ENCODE measurements at places on chromosomes 7 and 10.

DNA sequence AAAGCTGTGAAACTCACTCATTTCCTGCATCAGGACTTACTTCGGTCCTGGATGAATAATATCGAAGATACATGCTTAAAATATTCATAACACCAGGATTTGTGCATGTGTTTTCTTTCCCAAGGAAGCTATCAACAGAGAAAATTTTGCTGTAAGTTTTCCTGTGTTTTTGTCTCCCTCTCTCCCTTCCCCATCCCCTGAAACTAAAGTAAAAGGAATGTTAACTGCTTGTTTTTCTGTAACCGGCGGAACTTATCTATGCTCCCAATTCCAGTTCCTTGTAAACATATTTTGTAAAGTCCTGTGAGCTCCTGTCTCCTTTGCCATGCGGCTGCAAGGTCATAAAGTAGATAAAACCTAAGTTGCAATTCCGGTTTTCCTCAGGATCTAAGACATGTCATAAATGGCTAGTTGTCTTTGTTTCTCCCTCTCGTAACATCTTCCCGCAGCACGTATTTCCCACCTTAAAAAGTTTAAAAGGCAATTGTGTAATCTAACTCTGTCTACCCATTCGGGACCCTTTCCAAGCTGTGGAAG is 79.0 kb upstream of the POM121L12 start:
- DNase-seq = no peak

DNA sequence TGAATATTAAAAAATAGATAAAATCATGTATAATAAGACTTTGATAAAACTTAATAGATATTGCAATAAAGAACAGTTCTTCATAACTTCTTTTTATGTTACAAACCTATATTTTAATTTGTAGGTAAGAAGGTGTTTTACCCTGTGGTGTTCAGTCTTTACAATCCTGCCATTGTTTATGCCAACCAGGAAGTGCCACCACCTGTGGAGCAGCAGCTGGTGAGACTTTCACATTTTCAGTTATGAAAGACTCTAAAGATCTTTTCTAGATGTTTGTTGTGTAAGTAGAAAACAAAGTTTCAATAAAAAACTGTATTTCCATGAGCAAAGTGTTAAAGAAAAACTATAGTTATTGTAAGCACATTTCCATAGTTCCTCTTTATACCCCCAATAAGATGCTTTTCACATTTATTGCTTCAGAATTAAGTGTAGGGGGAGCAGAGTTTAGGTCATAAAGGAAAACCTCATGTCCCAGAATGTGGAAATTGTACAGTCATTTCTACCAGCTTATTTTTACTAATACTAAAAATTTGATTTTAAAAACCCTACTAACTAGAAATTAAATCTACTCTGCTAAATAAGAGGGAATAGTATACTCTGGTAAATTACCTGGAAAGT is 28.7 kb downstream of the CSGALNACT2 start:
- DNase-seq = no peak

- no peak for DNase-seq
Measured at GRCh38 chr10:58971211-58971610, 205.2 kb upstream of the PHYHIPL start.

DNA sequence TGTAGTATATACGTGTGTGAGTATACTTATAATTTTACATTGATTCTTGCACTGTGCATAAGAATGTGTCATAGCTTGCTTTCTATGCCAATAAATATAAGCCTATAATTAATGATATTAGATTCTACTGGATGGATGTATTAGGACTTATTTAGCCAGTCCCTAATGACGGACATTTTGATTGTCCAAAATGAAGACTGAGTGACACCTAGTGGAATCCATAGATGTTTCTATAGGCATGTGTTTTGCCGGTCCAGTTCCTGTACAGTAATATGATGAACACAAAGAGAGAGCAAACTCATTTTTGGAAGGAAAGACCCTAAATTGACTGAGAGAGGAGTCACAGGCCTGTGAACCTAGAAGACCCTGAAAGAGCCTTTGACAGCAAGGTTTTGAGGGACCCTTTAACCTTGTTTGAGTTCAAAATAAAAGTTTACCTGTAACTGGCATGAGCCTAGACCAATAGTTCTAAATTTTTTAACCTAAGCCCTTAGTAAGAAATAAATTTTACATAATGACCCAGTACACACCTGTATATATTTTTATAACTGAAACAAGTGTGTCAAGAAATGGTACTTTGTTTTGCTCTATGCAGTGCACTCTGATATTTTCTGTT is 42.4 kb upstream of the AGBL3 start:
- peak; percentile 23 for DNase-seq

DNA sequence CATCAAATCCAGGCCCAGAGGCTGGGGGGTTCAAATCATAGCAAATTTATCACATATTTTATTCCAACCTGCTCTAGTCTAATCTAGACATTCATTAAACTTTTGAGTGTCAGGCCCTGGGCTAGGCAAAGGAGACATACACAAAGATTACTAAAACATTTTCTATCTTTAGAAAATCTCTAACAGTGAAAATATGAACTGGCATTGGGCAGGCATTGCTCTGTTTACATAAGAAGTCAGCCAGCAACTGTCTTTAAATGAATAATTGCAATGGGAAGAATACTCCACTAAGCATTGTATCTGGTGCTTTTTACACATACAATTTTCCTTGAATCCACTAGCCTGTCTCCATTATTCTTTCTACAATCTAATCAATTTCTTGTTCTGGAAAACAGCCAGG is 222.5 kb upstream of the LRRN3 start:
- no peak for DNase-seq

DNA sequence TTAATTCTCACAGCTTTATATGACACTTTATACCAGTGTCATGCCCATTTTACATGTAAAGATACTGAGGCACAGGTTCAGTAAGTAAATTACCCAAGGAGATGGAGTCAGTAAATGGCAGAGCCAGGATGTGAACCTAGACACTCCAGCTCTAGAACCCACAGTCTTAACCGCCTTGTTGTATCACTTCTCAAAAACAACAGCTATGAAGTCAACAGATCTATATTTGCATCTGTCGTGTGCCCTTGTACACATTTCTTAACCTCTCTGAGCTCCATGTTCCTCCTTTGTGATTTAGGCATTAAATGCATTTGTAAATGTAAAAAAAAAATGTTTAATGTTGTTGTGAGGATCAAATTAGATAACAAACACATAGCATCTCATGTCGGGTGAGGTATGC is 716.2 kb downstream of the SUGCT start:
- DNase-seq = no peak

DNA sequence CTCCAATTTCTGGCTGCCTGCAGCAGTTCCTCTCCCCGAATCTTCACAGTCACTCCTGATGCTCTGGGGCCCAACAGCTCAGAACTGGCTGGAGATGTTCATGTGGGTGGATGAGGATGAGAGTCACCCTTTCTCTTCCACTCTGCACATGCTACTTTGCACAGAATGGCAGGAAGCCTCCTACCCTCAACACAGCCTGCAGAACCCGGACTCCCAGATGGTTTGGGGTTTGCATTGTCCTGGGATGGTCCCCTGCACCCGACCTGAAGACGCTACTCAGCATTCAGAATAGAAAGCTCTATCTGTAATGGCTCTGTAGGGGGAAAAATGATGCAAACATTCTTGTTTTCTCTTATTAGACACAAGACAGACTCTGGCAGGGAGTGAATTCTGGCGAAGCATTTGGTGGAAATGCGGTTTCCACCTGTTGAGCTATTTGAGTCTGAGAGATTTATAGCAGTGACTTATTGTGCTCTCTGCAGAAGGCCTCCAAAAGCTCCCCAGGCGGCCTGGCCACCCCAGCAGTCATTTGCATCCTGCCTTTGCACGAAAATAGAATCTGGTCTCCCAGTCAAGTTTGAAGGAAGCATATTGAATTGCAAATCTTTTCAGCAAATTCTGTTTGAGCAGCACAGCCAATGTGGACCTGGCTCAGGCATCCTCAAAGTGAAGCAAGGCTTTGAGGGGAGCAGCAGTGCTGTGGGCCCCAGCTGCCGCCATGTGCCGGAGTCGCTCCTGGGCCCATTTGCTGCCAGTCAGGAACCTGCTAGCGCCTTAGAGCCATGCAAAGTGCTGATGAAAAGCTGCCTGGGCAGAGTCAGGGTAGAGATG is 309.3 kb downstream of the TCERG1L start:
- no peak for DNase-seq

- no peak for DNase-seq
Measured at GRCh38 chr10:12491491-12491890, 142.1 kb downstream of the CAMK1D start.

- no peak for DNase-seq
Measured at GRCh38 chr10:102595897-102596296, 48.4 kb upstream of the TRIM8 start.

DNA sequence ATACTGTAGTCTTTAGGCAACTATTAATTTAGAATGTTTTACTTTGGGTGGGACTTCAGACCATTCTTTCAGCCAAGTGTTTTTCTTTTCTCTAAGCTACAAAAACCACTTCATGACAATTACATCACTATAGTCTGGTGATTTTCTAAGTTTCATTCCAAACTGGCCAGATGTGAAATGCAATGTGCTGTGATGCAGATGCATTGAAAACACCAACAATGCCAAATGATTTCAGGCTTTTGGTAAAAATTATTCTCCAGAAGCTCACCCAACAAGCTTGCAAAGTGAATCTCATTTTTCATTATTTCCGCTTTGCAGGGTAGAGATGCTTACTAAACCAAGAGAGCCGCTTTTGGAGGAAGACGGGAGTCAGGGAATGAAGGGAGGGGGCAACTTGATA is 118.4 kb upstream of the ANK3 start:
- DNase-seq = no peak

- DNase-seq = peak; percentile 42
Measured at GRCh38 chr10:44975431-44976331, 2.9 kb downstream of the DEPP1 start.

- DNase-seq = peak; percentile 13
Measured at GRCh38 chr7:140322759-140323158, 75.6 kb downstream of the SLC37A3 start.

DNA sequence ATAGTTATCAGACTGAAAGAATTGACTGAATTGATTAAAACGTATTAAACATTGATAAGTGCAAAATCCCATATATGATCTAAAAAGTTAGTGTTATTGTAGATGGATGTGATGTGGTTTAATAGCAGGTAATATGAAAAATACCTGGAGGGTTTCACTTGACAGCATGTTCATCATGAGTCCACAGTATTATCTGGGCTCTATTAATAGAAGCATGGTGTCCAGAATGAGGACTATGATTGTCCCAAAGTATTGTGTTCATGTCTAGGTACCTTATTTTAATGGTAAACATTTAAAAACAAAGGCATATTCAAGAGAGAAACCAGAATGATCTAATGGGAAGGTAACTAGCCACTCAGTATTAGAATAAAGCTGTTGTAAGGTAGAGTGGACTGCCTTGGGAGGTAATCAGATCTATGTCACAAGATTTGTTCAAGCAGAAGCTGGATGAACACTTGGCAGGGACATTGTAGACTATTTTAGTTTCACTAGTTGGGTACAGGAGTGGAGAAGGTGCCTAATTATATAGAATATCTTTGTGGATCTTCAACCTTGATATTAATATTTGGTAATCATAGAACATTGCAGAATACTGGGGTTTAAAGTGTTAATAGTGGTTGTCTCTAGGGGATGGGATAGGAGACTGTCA is 43.5 kb downstream of the MCU start:
- no peak for DNase-seq

DNA sequence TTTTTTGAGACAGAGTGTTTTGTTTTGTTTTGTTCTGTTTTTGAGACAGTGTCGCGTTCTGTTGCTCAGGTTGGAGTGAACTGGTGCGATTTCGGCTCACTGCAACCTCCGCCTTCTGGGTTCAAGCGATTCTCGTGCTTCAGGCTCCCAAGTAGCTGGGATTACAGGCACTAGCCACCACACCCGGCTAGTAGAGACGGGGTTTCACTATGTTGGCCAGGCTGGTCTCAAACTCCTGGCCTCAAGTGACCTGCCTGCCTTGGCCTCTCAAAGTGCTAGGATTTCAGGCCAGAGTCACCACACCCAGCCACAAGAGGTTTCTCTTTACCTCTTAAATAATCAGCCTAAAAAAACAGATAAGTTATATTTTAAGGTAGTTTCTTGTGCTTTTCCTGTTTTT is 8.7 kb upstream of the ARHGAP12 start:
- DNase-seq = no peak

DNA sequence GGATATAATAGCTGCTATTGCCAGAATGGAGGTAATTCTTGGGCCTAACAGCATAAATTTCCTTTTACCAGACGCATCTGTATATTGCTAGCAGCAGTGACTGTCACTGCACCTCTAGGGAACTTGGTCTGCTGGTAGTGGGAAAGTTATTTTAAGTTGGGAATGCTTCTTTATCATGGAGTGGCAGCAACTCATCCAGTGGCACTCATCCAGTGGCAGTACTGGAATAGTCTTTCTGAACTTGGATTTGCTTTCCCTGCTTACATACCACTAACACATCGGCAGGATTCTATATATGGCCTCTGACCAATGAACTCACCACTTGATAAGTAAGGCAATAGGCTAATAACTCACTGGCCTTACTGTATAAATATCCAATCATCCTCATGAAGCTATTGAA is 22.0 kb upstream of the ICA1 start:
- no peak for DNase-seq

DNA sequence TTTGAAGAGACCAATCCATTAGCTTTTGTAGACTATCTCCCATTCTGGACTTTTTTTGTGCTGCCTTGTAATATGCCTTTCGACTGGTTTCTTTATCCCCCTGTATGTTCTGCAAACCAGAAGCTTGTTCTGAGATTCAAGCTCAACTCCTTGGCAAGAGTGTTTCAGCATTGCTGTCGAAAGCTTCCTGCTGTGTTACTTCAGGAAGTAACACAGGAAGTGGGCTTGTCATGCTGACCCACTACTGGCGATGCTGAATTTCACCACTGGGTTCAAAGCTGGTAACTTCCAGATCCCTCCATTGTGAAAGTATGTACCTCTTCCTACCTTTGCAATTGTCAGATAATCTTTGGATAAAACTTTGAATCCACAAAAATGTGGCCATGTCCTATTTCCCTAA is 57.9 kb upstream of the INSYN2A start:
- no peak for DNase-seq

GRCh38 chr10:13810568-13810967 is 223.8 kb downstream of the PRPF18 start:
- no peak for DNase-seq

DNA sequence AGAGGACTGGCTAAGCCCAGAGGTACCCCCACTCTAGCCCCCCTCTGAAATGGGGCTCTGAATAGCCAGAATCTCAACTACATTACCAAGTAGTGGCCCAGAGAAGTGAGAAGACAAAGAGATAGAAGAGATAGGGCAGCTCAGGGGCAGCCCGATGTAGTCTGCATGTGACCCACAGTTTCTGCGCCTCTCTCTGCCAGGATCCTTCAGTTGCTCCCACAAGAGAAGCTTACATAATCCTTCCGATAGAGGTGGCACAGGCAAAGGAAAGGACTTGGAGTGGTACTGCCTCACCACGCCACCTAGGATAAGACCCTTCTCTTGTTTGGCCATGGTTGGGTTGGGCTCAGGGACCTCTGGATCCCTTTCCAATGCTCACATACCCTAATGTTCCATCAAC is 5.4 kb upstream of the PDE1C start:
- DNase-seq = no peak

GRCh38 chr7:83267141-83267631 is 104.5 kb upstream of the PCLO start:
- no peak for DNase-seq

GRCh38 chr7:140571538-140572122 is 69.0 kb downstream of the DENND2A start:
- no peak for DNase-seq
